ENCODE measurements at places on chromosomes 1 and 21.

DNA sequence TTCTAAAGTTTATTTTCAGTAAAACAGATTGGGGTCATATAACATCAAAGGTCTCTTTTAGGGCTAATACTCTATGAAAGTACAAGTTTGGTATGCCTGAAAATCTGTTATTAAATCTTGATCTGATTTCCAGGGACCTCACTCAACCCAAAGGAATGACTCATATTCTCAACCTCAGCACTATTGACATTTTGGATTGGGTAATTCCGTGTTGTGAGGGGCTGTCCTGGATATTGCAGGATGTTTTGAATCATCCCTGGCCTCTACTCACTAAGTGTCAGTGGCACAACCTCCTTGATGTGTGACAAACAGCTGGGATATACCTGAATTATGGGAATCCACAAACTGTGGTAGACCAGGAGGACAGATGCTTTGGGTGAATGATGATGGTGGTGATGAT lies 51.5 kb upstream of the CYP2J2 start:
- no peak overlapping the region for H3K4me3 ChIP-seq
- H3K4me1 ChIP-seq, result peaks cover 3% of the 10 kb centered on the region
- DNase-seq, result no peak
- no peaks in the 10 kb centered on the region for H3K36me3 ChIP-seq
- no peaks in the 10 kb centered on the region for H3K27me3 ChIP-seq

DNA sequence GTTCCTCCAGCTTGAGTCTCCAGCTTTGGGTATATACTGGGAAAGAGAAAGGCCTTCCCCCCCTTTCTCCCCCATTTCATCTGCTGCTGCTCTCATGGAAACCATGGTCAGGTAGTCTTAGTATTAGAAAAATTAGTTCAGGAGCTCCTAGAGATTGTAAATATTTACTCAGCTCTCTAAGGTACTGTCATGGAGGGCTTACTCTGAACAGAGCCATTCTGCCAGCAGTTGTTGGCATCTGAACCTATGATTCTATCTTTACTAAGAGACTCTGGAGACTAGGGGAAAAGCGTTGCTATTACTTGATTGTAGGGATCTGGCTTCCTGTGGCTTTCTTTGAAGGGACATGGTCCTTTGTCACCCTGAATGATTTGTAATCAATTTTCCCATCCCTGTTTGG lies 6.1 kb downstream of the INTS3 start:
- H3K27ac ChIP-seq, result peak overlapping the region; percentile 62
- DNase-seq, result no peak
- no peak overlapping the region for H3K4me3 ChIP-seq
- H3K27me3 ChIP-seq, result no peaks in the 10 kb centered on the region
- H3K4me1 ChIP-seq, result peaks cover 57% of the 10 kb centered on the region
- no peaks in the 10 kb centered on the region for H3K36me3 ChIP-seq

DNA sequence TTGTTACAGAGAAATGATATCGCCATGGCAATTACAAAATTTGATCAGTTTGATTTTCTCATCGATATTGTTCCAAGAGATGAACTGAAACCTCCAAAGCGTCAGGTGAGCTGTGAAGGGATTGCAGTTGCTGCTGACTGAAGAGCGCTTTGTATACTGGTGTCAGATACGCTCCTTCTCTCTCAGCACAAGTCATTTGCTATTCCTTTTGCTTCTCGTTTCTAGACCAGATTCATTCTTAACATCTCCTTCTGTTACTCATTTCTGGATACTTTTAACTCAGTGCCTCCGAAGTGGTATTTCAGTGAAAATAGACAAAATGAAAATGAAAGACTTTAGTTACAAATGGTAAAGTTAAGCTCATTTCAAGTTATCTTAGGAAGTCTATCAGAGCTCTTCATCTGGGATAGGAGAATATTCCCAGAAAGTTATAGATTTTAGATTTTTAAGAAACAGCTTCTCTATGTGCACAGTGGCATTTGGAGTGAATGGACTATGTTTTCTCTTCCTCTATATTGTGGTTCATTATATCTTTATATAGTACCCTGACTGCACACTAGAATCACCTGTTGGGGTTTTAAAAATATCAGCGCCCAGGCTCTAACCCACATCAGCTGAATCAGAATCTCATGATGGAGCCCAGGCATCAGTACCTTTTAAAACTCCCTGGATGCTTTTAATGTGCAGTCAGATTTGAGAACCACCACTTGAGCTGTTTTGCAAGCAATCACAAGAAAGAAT lies 30.3 kb upstream of the KCNQ4 start:
- no peak overlapping the region for H3K4me3 ChIP-seq
- H3K36me3 ChIP-seq, result no peaks in the 10 kb centered on the region
- H3K27me3 ChIP-seq, result no peaks in the 10 kb centered on the region
- H3K4me1 ChIP-seq, result peaks cover 3% of the 10 kb centered on the region
- no peak for DNase-seq
- H3K27ac ChIP-seq, result no peak overlapping the region

GRCh38 chr1:119674835-119675289 lies 26.8 kb upstream of the ZNF697 start:
- H3K36me3 ChIP-seq, result no peaks in the 10 kb centered on the region
- H3K27ac ChIP-seq, result no peak overlapping the region
- H3K4me1 ChIP-seq, result peaks cover 6% of the 10 kb centered on the region
- DNase-seq, result peak; percentile 60
- no peaks in the 10 kb centered on the region for H3K27me3 ChIP-seq

GRCh38 chr1:168767894-168768584 lies 39.0 kb upstream of the DPT start:
- no peaks in the 10 kb centered on the region for H3K36me3 ChIP-seq
- DNase-seq, result peak; percentile 89
- no peak overlapping the region for H3K4me3 ChIP-seq
- peak overlapping the region; percentile 53 for H3K27ac ChIP-seq
- H3K27me3 ChIP-seq, result no peaks in the 10 kb centered on the region
- H3K4me1 ChIP-seq, result no peaks in the 10 kb centered on the region

GRCh38 chr1:21655748-21656147 lies 13.4 kb downstream of the RAP1GAP start:
- peaks cover 17% of the 10 kb centered on the region for H3K4me1 ChIP-seq
- H3K4me3 ChIP-seq, result no peak overlapping the region
- no peaks in the 10 kb centered on the region for H3K36me3 ChIP-seq
- DNase-seq, result no peak
- peaks cover 51% of the 10 kb centered on the region for H3K27me3 ChIP-seq

DNA sequence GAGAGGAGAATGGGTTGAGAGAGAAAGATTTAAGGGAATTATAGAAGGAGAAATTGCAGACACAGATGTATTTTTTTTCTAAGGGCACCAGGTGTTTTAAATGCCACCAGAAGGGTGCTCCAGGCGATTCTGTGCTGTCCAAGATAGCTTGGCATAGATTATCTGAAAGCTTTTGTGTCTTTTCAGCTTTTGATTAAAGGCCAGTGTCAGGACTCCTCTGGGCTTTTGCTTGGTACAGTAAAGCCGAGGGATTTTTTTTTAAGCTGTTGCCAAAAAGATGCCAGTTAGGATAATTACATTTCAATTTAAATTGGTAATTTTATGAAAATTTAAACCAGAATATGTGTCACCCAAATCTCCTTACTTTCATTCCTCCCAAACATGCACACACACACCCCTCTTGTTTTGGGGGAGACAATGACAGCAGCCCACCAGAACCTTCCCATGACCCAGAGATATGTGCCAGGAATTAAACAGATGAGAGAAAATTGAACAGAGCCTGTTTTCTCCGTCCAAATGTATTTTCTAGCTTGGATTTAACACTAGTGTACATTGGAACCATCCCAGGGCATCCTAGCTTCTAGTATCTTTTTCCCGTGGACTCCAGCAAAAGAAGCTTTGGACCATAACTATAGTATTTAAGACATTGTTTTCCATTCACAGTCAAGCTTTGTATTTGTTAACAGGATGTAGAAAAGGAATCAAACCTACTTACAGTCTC lies 670.7 kb upstream of the CXADR start:
- no peak overlapping the region for H3K27ac ChIP-seq
- DNase-seq, result no peak
